Naive thymus-derived CD4-positive, alpha-beta T cell (primary cell): ENCODE measurements at places on chromosomes 11 and 22.

GRCh38 chr11:48003926-48004325, 23.6 kb downstream of the PTPRJ start:
- no peaks in the 10 kb centered on the region for H3K27me3 ChIP-seq
- H3K4me3 ChIP-seq, result peak overlapping the region; percentile 6
- DNase-seq, result no peak

DNA sequence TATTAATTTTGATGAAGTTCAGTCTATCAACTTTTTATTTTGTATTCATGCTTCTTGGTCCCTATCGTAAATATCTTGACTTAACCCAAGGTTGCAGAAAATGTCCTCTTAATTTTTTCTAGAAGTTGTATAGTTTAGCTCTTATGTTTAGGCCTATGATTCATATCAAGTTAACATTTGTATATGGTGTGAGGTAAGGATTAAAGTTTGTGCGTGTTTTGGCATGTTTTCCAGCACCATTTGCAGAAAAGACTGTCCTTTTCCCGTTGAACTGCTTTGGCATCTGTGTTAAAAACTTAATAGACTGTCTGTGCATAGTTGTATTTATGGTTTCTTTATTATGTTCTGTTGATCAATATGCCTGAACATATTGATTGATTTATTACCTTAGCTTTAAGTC, 42.3 kb downstream of the ARHGEF12 start:
- no peaks in the 10 kb centered on the region for H3K27me3 ChIP-seq
- no peak overlapping the region for H3K27ac ChIP-seq

DNA sequence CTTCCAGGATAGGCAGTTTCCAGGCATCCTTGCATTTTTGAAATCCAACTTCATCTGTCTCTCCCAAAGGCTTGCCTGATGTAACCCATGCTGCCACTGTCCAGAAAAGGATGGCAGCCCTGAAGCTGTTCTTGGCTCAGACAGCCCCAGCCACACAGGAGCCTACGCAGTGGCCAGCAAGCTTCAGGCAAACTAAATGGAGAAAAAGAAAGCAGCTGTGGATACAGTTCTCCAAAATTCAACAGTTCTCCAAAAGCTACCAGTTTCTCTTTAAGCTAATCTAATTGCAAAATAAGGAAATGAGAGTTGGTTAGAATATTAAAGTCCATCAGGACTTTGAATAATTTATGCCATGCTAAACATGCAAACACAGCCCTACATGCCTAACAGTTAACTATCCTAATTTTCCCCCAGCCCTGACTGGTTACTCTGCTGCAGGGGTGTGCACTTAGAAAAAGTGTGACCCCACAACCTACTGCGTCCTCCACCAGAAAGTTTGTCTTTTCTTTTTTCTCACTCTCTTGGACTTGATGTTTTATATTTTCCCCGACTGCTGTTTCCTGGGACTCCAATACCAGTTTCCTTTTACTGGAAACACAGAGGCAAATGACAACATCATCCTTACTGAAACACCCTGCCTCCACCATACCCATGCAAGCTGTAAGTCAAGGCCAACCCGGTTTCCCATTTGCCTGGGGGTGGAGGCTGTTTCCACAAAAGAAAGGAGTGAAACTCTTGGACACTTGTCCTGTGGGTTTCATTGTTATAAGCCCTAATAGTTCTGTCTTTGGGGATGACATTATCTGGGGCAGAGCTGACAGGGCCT, 69.1 kb upstream of the OR5AN1 start:
- no peak overlapping the region for H3K27ac ChIP-seq
- no peak overlapping the region for H3K4me3 ChIP-seq
- DNase-seq, result no peak
- H3K36me3 ChIP-seq, result no peaks in the 10 kb centered on the region

DNA sequence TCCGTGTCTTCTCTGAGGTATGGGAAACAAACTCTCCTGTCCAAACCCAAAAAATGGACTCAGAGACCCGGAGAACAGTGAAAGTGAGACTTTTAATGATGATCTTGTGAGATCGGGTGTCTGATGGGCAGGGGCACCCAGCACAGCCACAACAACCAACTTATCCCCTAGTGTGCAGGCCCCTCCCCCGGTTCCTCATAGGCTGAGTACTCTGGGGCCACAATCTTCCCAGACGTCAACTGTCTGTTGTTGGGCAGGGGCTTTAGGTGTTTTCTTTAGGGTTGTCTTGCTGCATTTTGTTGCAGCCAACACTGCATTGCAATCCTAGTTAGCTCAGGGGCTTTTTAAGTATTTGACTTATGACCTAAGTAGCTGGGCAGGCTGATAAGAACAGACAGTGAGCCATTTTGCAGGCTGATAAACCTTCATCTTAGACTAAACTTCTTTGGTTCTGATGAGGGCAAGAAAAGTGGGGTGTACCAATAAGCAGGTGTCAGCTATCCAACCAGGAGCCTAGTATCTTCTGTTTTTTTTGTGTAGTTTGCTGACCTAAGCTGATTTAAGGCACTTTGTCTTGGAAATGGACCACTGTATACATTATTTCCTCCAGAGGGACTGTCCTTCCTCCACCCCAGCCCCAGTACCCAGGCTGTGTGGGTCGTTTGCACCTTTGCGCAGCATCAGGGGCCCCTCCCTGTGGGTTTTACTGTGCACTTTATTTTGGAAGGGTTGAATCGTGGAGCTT, 1323.6 kb downstream of the TBC1D22A start:
- DNase-seq, result no peak
- no peak overlapping the region for H3K27ac ChIP-seq
- H3K4me3 ChIP-seq, result no peak overlapping the region
- H3K4me1 ChIP-seq, result no peaks in the 10 kb centered on the region

DNA sequence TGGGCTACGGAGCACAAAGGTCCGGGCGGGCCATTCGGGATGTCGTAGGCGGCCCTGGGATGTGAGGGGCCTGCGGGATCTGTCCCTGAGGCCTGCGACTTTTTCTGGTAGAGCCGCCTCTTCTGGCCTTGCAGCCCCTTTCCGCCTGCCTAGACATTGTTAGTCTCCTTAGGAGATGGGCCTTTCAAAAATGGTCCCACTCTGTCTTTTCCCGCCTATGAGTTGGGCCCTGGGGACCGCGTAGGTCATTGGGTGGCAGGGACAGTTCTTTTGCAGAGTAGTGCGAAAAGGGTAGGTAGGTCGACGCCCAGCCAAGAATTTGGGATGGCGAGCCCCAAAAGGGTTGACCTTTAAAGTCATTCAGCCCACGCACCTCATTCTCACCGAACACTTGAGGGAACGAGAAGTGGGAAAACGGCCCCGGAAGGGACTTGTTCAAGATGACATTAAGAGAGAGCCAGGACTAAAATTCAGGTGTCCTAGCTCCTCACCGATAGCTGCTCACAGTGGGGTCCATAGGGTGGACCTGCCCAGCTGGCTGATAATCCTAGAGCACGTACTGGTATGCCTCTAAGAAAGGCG, 785 bp downstream of the OTUB1 start:
- H3K4me1 ChIP-seq, result peaks cover 20% of the 10 kb centered on the region
- H3K27me3 ChIP-seq, result no peaks in the 10 kb centered on the region
- H3K27ac ChIP-seq, result peak overlapping the region; percentile 89
- H3K4me3 ChIP-seq, result peak overlapping the region; percentile 100
- no peak for DNase-seq
- H3K36me3 ChIP-seq, result peaks cover 42% of the 10 kb centered on the region

DNA sequence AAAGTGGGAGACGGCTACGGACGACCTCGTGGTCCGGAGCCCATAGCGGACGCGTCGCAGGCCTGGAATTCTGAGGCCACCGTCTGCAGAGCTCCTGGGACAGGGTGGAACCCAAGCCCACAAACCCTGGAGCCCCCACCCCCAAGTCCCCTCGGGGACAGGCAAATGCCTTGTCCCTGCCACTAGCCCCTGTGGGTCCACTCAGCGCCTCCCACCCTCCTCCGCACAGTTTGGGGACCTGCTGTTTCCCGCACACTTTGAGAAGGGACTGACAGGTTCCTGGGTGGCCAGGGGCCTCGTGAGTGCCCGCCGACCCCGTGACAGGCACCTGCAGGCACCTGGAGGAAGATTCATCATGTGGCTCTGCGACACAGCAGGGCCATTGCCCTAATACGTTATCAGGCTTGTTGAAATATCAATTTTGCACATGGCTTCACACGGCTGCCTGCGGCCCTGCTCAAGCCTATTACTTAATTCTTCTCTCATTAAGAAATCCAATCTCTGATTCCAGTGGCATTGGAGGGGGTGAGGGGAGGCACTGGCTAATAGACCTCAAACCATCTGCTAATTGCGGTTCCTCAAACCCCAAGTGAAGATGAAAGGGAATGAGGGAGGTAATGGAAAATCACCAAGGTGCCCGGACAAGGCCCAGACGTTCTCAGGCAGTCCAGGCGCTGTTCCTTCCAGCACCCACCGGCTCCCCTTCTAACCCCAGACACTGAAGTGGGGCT, 672.5 kb downstream of the BRD1 start:
- DNase-seq, result no peak
- H3K27me3 ChIP-seq, result no peaks in the 10 kb centered on the region
- no peaks in the 10 kb centered on the region for H3K36me3 ChIP-seq
- H3K27ac ChIP-seq, result no peak overlapping the region

DNA sequence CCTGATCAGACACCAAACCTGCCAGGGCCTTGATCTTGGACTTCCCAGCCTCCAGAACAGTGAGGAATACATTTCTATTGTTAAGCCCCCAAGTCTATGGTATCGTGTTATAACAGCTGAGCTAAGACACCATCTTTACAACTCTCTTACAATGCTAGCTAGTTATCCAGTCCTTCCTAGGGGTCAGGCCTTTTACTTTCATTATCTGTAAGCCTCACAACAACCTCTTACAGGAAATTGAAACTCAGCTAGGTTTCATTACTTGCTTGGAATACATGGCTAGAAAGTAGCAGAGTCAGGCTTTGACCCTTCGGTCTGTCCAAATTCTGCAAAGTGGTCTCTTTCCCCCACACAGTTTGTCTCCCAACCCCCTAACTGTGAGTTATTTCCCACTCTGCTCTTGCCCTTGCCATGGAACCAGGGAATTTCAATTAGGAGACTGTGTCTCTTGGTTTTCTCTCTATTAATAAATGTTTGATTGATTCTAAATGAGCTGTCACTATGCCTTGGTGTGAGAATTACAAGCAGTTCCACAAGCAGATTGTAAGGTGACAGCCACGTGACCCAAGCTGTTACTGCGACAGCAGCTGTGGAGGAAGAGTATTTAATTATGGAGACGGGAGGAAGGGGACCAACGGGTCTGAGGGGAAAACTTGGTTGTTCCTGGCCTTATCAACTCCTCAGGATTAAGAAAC, 38.4 kb upstream of the CLMP start:
- peaks cover 17% of the 10 kb centered on the region for H3K4me1 ChIP-seq
- H3K4me3 ChIP-seq, result peak overlapping the region; percentile 26
- no peak overlapping the region for H3K27ac ChIP-seq
- no peaks in the 10 kb centered on the region for H3K27me3 ChIP-seq
- DNase-seq, result no peak

- DNase-seq, result no peak
- no peaks in the 10 kb centered on the region for H3K4me1 ChIP-seq
- H3K27ac ChIP-seq, result no peak overlapping the region
- H3K36me3 ChIP-seq, result no peaks in the 10 kb centered on the region
Measured at GRCh38 chr22:25922141-25922540, 180.2 kb downstream of the MYO18B start.

DNA sequence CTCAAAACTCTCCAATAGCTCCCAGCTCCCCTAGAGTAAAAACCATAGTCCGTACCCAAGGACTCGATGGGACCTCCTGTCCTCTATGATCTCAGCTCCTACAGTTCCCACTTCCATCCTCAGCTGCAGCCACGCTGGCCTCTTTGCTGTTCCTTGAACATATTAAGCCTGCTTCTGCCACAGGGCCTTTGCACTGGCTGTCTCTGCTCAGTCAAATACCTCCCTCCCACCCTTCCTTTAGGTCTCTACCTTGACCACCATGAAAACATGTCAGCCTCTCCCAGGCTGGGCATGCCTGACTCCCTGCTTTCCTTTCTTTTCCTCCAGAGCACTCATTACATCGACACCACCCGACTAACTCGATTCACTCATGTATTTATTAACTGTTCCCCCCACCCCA, 24.5 kb downstream of the TMEM184B start:
- H3K36me3 ChIP-seq, result peaks cover 5% of the 10 kb centered on the region
- no peak for DNase-seq
- no peak overlapping the region for H3K4me3 ChIP-seq
- H3K27me3 ChIP-seq, result no peaks in the 10 kb centered on the region
- H3K27ac ChIP-seq, result no peak overlapping the region
- H3K4me1 ChIP-seq, result no peaks in the 10 kb centered on the region

- no peak overlapping the region for H3K27ac ChIP-seq
- H3K27me3 ChIP-seq, result no peaks in the 10 kb centered on the region
- H3K4me3 ChIP-seq, result no peak overlapping the region
- no peaks in the 10 kb centered on the region for H3K36me3 ChIP-seq
Measured at GRCh38 chr11:9716275-9717039, 52.6 kb downstream of the SWAP70 start.

DNA sequence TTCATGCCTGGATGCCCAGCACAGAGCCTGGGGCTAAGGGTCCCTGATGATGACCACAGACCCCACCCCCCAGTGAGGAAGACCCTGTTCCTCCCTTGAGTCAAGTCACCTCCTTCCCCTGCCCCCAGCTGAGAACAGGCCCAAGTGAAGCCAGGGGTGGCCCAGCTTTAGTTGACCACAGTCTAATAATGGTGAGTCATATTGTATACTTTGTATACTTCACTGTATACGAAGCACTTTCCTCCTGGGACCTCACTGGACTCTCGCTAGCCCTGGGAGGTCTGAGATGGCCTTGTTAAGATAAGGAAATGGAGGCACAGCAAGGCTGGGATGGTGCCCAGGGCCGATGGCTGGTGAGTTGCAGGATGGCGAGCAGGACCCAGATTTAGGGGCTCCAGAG, 3.7 kb upstream of the FLRT1 start:
- no peak for DNase-seq
- H3K27me3 ChIP-seq, result no peaks in the 10 kb centered on the region
- no peak overlapping the region for H3K27ac ChIP-seq
- no peaks in the 10 kb centered on the region for H3K4me1 ChIP-seq

GRCh38 chr11:90148900-90149299, 14.4 kb downstream of the NAALAD2 start:
- H3K27ac ChIP-seq, result no peak overlapping the region
- no peaks in the 10 kb centered on the region for H3K4me1 ChIP-seq
- H3K36me3 ChIP-seq, result no peaks in the 10 kb centered on the region

GRCh38 chr22:33971561-33971961, 51.3 kb upstream of the LARGE1 start:
- H3K27ac ChIP-seq, result no peak overlapping the region
- no peaks in the 10 kb centered on the region for H3K27me3 ChIP-seq
- no peaks in the 10 kb centered on the region for H3K4me1 ChIP-seq
- no peak for DNase-seq

DNA sequence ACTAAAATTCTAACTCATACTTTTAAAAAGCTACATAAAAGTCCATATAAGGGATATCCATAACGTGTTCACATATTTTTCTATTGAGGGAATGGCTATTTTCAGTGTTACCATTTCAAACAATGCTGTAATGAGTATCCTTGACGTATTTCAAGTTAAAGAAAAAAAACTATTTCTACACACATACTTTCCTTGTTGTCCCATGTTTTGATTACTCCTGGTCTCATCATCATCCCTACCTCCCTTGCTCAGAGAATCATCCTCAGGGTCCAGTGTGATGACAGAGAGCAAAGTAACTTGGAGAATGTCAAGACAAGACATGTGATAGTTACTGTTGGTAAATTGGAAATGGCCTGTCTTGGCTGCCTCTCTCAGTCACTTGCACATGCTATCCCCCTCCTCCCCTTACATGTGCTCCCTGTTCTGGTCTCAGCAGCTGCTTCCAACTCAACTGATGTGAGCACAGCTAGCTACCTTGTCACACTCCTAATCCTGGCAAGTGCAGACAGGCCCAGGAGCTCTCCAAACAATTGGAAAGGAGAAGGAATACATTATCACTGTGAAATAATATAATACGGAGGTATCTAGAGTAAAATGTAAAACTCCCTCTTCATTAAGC, 21.8 kb downstream of the NUMA1 start:
- no peaks in the 10 kb centered on the region for H3K36me3 ChIP-seq
- H3K4me1 ChIP-seq, result no peaks in the 10 kb centered on the region
- H3K27me3 ChIP-seq, result no peaks in the 10 kb centered on the region
- no peak overlapping the region for H3K4me3 ChIP-seq
- no peak for DNase-seq
